ENCODE measurements at places on chromosomes 12 and 14.

- no peak for DNase-seq
These were observed 23.3 kb upstream of the CCER1 start for GRCh38 chr12:90978117-90978770.

- peak; percentile 19 for DNase-seq
These were observed 74.2 kb upstream of the PYGL start for GRCh38 chr14:51018521-51018920.

DNA sequence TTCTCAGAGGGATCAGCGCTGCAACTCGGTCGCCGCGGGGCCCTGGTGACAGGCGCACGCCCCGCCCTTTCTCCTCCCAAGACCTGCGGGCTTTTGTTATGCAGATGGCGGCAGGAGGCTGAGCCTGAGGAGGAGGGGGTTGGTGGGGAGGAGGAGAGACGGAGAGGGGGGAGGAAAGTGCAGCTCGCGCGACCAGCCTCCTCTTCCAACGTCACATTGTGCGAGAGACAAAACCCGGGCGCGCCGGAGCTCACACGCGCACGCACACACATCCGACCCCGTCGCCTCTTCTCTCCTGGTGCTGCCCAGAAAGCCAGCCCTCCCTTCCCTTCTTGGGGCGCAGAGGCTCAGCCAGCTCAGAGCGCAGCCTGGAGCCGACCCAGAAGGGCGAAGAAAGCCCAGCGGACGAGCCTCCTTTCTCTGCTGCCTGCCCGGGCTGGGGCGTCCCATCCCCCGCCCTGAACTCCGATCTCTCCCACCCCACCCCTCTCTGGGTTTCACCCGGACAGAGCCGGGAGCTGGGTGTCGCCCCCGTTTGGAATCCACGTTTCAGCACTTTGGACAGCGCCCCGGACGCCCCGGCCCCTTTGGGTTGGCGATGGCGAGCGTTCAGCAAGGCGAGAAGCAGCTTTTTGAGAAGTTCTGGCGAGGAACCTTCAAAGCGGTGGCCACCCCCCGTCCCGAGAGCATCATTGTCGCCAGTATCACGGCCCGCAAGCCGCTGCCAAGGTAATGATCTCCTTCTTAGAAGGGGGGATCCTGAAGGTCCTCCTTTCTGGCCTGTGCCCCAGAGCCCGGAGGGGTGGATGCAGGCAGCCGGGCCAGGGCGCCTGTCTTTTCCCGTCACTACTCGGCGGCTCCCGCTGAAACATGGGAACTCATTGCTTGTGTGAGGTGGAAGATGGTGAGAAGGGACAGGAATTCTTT is at the start of gene SRRM4:
TSS of gene SRRM4 (plus strand) at position 257 of the 927 bp plus-strand sequence. CDS start at position 599, 342 bp downstream.
- no peak for DNase-seq

GRCh38 chr12:96083020-96083719 is 47.8 kb upstream of the LTA4H start:
- DNase-seq, result no peak

Measured in HS-5 (cell line).